ENCODE measurements at places on chromosomes 7 and 10.

DNA sequence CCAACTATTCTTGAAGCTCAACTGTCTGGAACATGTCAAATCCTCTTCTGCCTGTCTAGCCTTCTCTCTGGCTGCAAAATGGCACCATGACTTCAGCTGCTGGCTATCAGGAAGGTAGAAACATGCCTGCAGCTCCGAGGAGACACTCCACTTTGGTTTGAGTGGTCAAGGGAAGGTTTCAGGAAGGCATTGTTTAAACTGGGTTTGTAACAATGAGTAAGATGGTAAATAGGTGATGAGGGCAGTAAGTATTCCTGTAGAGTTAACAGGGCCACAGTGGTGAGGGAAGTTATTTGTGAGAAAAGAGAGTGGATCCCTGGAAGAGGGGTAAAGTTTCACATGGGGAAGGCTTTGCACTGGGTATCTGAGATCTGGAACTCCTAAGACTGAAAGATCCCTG lies 231.5 kb downstream of the ABCA13 start:
- no peak for DNase-seq

GRCh38 chr7:10237306-10237705 lies 736.4 kb upstream of the PHF14 start:
- DNase-seq: no peak

GRCh38 chr7:99720800-99721595 lies 14.0 kb downstream of the CYP3A7 start:
- DNase-seq: no peak

GRCh38 chr10:79250259-79250658 lies 97.0 kb upstream of the PPIF start:
- peak; percentile 36 for DNase-seq

DNA sequence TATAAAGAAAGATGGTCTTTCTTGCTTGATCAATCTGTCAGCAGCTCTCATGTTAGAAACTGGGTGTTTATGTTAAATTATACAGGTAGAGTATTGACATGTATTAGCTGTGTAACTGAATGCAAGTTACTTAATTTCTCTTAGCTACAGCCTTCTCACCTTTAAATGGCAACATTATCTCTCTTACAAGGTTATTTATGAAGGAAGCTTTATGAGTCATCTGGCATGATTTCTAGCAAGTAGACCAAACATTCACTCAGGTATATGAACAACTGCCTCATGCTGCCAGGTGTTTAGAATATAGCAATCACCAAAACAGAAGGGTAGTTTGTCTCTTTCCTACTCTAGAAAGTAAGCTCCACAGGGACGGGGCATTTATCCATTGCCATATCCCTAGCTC lies 8.5 kb downstream of the ARL4A start:
- DNase-seq: no peak

DNA sequence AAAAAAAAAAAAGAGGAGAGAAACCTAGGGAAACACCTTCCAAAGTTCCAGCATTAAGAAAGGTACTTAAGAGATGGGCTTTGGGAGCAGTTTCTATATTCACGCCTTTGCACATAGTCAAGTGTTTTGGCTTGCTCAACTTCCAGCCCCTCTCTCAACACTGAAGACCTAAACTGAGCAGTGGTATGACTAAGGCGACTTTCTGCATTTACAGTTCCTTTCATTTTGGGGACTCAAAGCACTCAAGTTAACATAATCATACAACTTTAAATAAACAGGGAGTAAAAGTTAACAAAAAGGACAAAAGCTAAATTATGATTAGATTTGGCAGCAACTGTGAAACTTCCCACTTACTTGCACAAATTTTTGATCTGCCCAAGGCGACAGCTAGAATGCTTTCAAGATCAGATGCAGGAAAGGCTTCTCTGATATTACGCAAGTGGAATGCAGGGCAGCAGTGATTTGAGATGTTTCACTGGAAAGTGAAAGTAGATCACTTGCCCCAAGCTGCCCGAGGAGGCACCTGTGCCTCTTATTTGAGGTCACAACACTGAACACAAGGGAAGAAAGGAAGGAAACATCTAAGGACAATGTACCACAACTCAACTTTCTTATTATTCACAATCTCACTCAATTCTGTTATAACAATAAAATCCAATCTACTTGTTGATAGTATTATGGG lies 199.5 kb downstream of the SKAP2 start:
- peak; percentile 49 for DNase-seq

DNA sequence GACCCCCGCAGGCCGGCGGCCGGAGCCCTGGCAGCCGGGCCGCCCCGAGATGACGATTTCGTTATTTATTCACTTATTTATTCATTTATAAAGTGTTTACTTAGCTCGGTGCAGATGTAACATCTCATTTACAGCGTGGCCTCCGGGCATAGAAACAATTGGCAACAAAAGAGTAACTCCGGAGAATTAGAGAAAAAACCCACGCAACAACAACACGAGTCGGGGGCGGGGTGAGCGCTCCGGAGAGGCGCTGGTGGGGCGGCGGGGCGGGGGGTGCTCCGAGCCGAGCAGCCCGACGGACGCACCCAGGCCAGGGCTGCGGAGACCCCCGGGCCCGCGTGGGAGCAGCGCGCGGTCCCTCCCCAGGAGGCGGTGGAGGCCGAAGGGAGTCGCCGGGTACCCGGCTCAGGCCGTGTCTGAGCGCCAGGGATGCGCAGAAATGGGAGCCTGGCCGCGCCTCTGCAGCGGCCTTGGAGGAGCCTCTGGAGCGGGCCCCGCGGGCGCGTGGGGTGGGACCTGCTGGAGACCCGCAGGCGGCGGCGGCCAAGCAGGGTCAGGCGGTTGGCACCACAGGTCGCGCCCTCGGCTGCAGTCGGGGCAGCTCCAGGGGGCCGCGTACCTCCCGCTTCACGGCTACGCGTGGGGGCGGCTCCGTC lies 14.3 kb downstream of the UNCX start:
- no peak for DNase-seq

GRCh38 chr7:17384400-17384799 lies 85.9 kb downstream of the AHR start:
- DNase-seq: no peak

GRCh38 chr10:117805139-117805538 lies 241.6 kb downstream of the RAB11FIP2 start:
- DNase-seq: no peak

DNA sequence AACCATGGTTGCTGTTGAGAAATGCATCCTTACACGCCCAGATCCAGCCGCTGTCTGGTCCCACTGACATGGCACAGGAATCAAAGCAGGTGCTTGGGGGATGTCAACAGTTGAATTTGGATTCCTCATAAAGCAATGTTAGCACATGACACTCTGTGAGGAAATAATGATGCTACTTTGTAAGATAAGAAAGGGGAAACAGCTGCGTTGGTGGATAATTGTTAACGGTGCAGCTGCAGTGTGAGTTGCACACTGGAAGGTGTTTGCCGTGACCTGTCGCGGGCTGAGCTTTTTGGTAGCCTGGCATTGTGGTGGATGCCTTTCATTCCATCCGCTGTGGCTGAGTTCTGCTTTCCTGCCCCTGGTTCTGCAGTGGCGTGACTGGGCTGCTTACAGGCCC lies 113.9 kb downstream of the MGMT start:
- DNase-seq: no peak

DNA sequence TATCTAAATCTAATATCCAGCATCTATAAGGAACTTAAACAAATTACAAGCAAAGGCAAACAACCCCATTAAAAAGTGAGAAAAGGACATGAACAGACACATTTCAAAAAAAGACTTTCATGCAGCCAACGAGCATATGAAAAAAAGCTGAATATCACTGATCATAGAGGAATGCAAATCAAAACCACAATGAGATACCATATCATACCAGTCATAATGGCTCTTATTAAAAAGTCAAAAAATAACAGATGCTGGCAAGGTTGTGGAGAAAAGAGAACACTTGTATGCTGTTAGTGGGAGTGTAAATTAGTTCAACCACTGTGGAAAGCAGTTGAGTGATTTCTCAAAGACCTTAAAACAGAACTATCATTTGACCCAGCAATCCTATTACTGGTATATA lies 334.4 kb upstream of the CACNA2D1 start:
- DNase-seq: no peak

- DNase-seq: no peak
These were observed 65.6 kb upstream of the VSTM2A start for GRCh38 chr7:54476609-54477008.

- no peak for DNase-seq
These were observed 120.0 kb downstream of the UBE2H start for GRCh38 chr7:129832701-129833227.

DNA sequence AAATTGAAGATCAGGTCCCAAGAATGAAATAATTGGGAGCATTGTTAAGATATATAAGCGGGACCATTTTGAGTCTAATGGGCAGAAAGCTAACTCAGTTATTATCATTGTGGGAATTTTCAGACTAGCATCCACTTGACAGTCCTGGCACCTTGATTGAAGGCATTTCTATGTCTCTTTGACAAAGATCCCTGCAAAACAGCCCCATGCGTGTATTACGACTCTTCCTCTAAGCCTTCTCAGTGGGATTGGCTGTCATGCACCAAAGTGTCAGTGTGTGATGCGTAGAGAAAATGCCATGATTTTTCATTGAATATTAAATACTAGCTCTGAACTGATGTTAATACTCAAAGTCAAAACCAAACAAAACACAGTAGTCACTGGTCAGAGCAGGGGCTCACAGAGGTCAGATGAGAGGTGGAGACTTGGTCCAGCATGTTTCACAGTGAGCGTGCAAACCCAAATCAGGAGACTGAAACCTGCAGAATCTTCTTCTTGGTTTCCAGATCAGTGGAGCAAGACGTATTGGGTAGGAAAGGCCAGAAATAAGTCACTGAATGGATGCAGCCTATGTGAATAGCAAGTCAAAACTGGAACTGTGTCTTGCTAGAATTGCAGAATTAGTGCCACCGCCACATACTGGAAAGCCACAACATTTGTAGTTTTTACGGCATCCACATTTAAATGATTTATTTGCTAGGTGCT lies 303.6 kb upstream of the AKR1E2 start:
- no peak for DNase-seq

GRCh38 chr7:24025094-24025493 lies 258.9 kb upstream of the NPY start:
- no peak for DNase-seq

DNA sequence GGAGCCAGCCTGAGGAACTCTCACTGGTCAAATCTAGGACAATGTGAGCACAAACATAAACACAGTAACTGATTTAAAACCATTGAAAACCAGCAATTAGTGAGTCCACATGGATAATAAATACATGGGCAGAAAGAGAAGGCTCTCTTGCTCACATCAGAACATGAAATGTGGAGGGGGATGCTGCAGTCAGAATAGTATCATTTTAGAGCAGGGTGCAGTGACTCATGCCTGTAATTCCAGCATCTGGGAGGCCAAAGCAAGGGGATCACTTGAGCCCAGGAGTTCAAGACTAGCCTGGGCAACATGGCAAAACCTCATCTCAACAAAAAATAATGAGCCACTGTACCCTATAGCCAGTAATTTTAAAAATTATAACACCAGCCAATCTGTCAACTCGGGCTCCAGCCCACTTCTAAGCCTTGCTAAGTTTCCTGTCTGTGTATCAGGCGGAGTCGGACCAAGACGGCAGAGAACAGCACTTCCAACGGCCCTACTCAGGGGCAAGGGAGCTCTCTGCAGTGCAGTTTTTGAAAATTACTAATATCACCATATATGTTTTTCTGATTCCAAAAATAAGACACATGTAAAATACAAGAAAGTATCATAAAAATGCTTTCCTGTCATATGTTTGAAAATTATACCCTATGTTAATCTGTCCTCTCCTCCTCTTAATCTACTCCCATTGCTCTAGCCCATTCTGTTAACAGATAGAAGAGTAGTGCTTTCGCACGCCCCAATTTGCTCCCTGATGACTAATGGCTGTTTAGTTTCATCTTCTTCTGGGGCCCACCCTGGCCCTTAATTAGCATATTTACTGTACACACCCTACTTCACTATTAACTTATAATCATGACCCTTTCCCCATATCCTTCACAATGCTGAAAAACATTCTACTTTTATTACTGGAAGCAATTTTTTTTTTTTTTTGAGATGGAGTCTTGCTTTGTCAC lies 17.1 kb downstream of the URGCP start:
- no peak for DNase-seq

DNA sequence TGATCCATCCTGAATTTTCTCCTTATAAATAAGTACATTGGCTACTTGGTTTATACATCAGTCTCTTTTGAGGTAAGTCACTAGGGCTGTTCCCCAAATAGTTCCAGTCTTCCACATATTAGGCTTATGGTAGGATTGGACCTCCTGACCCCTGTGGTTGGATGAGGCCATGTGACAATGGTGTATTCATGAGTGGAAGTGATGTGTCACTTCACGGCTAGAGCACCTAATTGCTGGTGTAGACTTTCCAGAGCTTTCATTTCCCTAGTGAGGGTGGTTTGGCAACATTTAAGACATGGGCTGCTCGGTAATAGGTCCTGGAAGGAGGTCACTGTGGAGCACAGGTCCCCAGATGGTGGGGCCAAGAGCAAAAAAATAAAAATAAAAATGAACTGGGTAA lies 141.2 kb upstream of the ABCB5 start:
- DNase-seq: no peak

GRCh38 chr7:105450177-105450861 lies 61.6 kb upstream of the SRPK2 start:
- DNase-seq: no peak
